ENCODE measurements at places on chromosomes 12 and 14.

GRCh38 chr14:77270361-77271112 is 469 bp downstream of the NGB start:
- DNase-seq, result no peak

GRCh38 chr14:23078692-23079116 is 16.2 kb downstream of the ACIN1 start:
- DNase-seq, result no peak

DNA sequence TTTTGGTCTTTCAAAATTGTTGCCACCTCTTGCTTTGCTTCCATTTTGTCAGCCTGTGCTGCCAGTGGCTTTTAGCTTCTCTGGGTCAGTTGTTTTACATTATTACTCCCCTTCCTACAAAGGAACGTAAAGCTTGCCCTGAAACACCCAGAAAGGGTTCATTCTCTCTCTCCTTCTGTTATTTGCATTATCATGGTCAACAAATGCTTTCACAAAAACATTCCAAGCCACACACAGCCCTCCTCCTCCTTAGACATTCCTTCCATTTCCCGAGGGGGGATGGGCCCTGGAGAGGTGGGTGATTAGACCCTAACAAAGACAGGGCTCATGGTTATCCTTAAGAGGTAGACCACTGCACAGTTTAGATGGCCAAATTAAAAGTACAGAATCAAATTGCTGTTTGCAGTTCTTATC is 60.4 kb upstream of the SINHCAF start:
- DNase-seq, result no peak

- peak; percentile 33 for DNase-seq
Measured at GRCh38 chr12:12032260-12032791, 38.4 kb upstream of the BCL2L14 start.

DNA sequence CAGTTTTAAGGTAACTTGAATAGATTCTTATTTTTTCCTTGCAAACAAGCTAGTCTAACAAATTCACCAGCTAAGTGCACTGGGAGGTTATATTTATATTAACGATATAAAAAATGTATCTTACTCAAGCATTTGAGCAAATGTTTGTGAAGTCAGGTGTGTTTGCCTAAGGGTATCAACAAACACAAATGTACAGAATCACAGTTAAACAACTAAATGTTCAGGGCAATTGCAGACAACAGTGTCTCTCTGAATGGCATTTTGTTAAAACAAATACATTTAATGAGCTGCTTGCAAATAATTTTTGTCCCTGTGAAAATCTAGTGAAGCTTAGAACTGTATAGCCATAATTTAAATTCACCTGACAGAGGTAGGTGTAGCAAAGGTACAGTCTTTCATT is 28.2 kb upstream of the FLRT2 start:
- no peak for DNase-seq

GRCh38 chr12:94951071-94951934 is 52.2 kb downstream of the NDUFA12 start:
- DNase-seq, result no peak

DNA sequence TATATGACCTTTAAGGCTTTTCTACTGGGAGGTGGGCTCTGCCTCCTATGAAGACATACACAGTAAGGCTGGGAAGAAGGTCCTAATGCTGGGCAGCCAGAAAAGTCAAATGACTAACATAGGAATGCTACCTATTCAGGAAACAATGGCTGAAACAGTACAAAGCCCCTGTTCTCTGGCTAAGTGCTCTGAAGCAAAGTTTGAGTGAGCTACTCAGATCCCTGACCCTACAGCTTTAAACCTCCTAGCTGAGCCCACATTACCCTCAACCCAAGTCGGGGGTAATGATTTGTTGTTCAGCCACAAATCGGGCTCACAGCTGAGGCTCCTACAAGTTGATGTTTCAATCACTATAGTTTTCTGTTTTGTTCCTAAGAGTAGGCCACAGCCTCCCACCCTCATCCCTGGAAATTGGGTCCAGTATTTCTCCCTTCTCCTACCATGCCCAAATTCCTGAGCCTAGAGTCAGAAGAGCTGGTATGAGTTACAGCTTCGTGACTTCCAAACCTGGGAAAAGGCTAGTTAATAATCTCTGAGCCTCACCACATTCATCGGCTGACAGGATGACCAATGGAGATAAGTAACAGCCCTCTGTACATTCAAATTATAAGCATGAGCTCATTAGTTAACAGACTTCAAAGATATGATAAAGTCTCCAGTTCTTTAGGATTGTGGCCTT is 46.5 kb downstream of the BTBD7 start:
- no peak for DNase-seq

DNA sequence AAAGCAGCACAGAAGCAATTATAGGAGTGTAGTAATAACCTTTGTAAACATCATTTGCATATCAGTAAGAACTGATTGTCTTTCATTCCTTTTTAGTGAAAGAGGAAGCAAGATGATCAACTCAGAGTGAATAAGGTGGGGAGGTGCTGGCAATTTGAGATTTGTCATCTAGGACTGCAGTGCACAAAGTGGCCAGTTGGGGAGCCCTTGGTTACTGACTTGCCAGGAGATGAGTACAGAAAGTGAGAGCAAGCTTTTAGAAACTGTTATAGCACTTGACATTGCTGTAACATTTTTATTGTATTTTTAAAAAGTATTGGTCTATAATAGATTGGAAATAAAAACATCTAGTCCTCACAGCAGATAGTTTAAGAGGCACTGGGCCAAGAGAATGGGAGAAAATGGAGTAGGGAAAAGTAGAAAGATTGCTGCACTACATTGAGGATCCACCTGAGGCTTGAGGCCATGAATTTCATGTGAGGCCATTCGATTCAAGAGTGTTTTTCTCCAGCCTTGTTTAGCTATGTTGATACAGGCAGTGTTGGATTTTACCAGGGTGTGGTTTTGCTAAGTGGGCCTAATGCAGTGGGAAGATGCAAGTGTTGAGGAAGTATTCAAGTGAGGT is 98.2 kb downstream of the SNAPC1 start:
- DNase-seq, result peak; percentile 86

- no peak for DNase-seq
Measured at GRCh38 chr12:84355561-84355960, 557.0 kb downstream of the SLC6A15 start.

GRCh38 chr14:79483477-79484388 is 727.6 kb downstream of the DIO2 start:
- no peak for DNase-seq

DNA sequence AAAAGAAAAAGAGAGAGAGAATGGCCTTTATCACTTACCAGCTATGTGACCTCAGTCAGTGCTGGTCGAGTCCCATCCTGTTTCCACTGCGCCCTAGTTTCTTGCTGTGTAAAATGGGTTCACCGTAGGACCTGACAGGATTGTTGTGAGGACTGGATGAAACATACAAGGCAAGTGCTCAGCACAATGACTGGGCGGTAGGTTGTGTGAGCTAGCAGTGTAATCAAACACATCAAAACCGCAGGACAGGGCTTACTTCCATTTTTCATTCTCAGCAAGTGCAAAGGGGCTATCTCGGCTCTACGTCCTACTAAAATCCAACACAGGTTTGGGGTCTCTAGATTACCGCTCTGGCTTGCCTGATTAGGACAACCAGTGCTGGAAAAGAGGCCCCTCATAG is 36.4 kb upstream of the ATXN2 start:
- DNase-seq, result no peak

- no peak for DNase-seq
Measured at GRCh38 chr14:103402695-103403094, 17.5 kb downstream of the MARK3 start.

DNA sequence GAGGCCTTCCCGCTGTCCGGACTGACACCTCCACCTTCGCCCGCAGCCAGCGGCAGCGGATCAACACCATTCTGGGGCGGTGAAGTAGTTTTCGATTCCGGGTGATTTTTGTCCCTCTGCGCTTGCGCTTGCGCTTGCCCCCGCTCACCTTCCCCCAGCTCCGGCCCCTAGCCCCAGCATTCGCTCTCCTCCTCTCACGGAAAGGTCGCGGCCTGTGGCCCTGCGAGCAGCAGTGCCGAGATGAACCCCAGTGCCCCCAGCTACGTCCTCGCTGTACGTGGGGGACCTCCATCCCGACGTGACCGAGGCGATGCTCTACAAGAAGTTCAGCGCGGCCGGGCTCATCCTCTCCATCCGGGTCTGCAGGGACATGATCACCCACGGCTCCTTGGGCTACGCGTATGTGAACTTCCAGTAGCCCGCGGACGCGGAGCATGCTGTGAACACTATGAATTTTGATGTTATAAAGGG is 22.7 kb upstream of the SRGAP1 start:
- peak; percentile 36 for DNase-seq

GRCh38 chr12:58296863-58297262 is 355.5 kb downstream of the ATP23 start:
- no peak for DNase-seq

DNA sequence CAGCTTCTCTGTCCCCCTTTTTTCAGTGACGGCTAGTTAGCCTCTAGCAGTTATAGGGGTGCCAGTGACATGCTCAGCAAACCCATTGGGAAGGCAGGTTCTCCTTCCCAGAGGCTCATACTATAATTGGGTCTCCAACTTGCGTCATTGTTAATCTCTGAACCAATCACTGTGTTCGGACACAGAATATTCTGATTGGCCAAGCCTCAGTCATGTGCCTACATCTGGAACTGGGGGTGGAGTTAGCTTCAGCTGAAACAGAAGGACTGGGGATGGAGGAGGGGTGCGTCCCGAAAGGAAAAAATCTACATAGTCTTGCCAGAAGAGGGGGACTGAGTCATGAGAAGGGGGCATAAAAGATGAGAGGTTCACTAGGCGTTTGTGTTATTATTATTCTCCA is 165.6 kb downstream of the SUDS3 start:
- no peak for DNase-seq

DNA sequence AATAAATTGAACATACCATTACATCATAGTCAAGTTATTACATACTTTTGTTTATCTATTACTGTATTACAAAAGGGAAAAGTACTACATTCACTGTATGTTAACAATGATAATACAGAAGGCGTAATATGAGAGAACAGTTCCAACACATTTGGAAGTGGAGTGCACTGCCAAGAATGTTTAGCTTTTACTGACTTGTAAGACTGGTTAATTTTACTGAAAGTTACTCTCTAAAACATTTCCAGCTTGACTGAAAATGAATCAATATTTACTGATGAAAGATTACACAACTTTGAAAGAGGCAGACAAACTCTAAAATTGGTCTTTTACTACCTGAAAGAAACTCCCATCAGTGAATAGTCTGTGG is 728.5 kb downstream of the FSCB start:
- no peak for DNase-seq

GRCh38 chr14:60946773-60947172 is 34.1 kb downstream of the TRMT5 start:
- DNase-seq, result no peak

DNA sequence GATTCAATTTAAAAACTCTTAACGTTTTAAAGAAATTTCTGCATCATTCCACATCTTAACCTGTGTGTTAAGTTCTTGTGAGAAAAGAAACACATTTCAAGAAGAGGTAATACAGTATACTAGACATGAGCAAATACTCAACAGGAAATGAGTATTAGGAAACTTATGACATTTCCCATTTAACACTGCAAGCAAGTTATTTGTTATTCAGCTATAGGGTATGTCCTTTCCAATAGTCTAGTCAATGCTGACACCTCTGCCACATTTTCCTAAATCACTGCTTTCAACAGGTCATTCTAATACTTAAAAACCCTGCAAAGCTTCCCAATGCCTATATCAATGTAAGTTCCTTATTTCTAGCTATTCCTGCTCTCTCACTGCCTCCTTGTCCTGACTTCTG is 93.1 kb downstream of the DDHD1 start:
- DNase-seq, result no peak

GRCh38 chr12:26109343-26109881 is 15.4 kb downstream of the BHLHE41 start:
- DNase-seq, result no peak

GRCh38 chr14:105126981-105127329 is 41.6 kb downstream of the JAG2 start:
- DNase-seq, result no peak

DNA sequence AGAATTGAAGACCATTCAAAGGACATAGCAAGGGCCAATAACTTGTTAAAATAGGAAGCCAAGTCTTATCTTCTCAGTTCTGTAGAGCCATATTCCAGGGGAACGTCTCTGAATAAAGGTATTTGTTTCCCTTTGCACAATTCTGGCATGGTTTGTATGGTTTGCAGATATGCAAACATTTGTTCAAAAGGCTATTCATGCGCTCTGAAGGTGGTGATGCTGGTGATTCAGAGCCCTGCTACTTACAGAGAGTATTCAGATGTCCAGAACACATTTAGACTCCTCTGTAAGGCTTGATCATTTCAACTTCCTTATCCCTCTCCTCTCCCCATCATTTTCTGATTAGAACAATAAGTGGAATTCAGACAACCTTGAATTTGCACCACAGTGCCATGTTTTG is 35.9 kb downstream of the SLC4A8 start:
- no peak for DNase-seq

GRCh38 chr12:4417455-4417854 is 28.2 kb downstream of the FGF6 start:
- no peak for DNase-seq

- DNase-seq, result no peak
Measured at GRCh38 chr14:56417173-56417572, 162.4 kb upstream of the TMEM260 start.

- no peak for DNase-seq
Measured at GRCh38 chr14:56896231-56896630, 86.0 kb upstream of the OTX2 start.

GRCh38 chr14:63345826-63346225 is 27.1 kb upstream of the GPHB5 start:
- DNase-seq, result no peak

DNA sequence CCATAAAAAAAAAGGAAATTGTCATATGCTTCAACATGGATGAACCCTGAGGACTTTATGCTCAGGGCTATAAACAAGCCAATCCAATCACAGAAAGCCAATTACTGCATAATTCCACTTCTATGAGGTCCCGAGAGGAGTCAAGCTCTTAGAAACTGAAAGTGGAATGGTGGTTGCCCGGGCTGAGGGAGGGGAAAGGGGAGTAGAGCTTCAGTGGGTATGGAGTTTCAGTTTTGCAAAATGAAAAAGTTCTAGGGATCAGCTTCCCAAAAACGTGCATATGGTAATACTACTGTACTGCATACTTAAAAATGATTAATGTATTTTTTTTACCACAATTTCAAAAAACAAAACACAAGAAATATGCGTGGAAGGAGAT is 52.0 kb downstream of the RNF34 start:
- no peak for DNase-seq
